Activated CD4-positive, alpha-beta memory T cell treated with anti-CD3 and anti-CD28 coated beads for 36 hours (primary cell): ENCODE measurements at places on chromosomes 2 and 18. TPM values are rescaled to one million over a fixed set of nuclear protein-coding genes. Genes with fewer than 3 reads are reported as not detected.

Gene CCDC178
- total RNA-seq, result not detected

Gene IL18R1
- total RNA-seq, result 26.6 TPM

Gene FTCDNL1
- total RNA-seq, result 3.3 TPM

Gene SLC4A5
- total RNA-seq, result 3.1 TPM

Gene PLGLB2
- total RNA-seq, result 0.64 TPM

Gene RBKS
- 9.2 TPM for total RNA-seq

Gene GDF7
- 0.05 TPM for total RNA-seq

Gene PSD4
- 170 TPM for total RNA-seq

Gene GKN1
- not detected for total RNA-seq

Gene LDLRAD4
- 28.4 TPM for total RNA-seq

Gene RPRM
- not detected for total RNA-seq

Gene COL4A4
- total RNA-seq, result not detected

Gene ZBTB7C
- not detected for total RNA-seq

Gene FRZB
- total RNA-seq, result not detected

Gene ING5
- 36.6 TPM for total RNA-seq

Gene SPP2
- total RNA-seq, result not detected

Gene MYO5B
- 0.02 TPM for total RNA-seq

Gene SLC9A2
- not detected for total RNA-seq

Gene BCL2L11
- total RNA-seq, result 21.9 TPM

Gene GPR45
- total RNA-seq, result not detected

Gene COL4A3
- not detected for total RNA-seq

Gene BZW1
- total RNA-seq, result 416 TPM

Gene ARL6IP6
- total RNA-seq, result 29.1 TPM

Gene HMSD
- 18.9 TPM for total RNA-seq

Gene ABI2
- 43.7 TPM for total RNA-seq

Gene MARCO
- total RNA-seq, result not detected

Gene SLC4A3
- total RNA-seq, result not detected

Gene IGFBP5
- not detected for total RNA-seq

Gene AGXT
- not detected for total RNA-seq

Gene STON1
- total RNA-seq, result 1.2 TPM

Gene TMEM247
- total RNA-seq, result not detected

Gene ACMSD
- not detected for total RNA-seq

Gene AQP12A
- total RNA-seq, result not detected

Gene UGT1A5
- total RNA-seq, result not detected

Gene FBXO36
- total RNA-seq, result 1.5 TPM

Gene DNER
- total RNA-seq, result not detected

Gene RHOB
- 33.6 TPM for total RNA-seq

Gene FHL2
- 1.3 TPM for total RNA-seq

Gene NTSR2
- not detected for total RNA-seq

Gene RBM44
- total RNA-seq, result 0.69 TPM

Gene CEBPZOS
- 33.2 TPM for total RNA-seq

Gene SCRN3
- 12.9 TPM for total RNA-seq

Gene OBSL1
- total RNA-seq, result 0.83 TPM

Gene IL36A
- total RNA-seq, result not detected

Gene DNAJC5G
- 0.19 TPM for total RNA-seq

Gene DSG1
- total RNA-seq, result not detected

Gene C1GALT1C1L
- not detected for total RNA-seq

Gene TEX44
- not detected for total RNA-seq
